Sciatic nerve (tissue), 2 donors: ENCODE measurements at places on chromosomes 16 and 17. TPM values are rescaled to one million over a fixed set of nuclear protein-coding genes. Genes with fewer than 3 reads are reported as not detected.

- no peak for DNase-seq
Measured at GRCh38 chr17:37701496-37701898, 43.4 kb downstream of the HNF1B start.

KRT9 gene
- total RNA-seq: not detected

DNA sequence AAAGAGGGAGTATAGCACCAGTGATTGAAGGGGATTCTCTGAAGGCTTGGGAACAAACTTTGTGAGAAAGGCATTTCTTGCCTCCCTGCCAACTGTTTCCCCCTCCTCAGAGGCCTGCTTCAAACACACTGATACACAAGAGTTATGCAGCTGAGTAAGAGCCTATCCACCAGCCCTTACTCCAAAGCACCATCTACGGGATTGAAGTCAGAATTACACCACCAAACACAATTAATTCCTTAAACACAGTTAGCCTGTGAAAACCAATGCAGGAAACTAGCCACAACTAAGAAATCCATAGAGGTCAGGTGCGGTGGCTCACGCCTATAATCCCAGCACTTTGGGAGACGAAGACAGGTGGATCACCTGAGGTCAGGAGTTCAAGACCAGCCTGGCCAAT lies 138.3 kb downstream of the SHCBP1 start:
- no peak for DNase-seq

EVI2A gene
- total RNA-seq: 9.3 TPM

CCL3 gene
- total RNA-seq: 39.9 TPM

SOX9 gene
- total RNA-seq: 42.0 TPM

GRCh38 chr17:51439395-51440229 lies 179.3 kb downstream of the UTP18 start:
- no peak for DNase-seq

- no peak for DNase-seq
Measured at GRCh38 chr16:81477697-81478693, 33.4 kb downstream of the CMIP start.

GRCh38 chr16:84427553-84427952 lies 59.2 kb downstream of the ATP2C2 start:
- DNase-seq: no peak

ZFP3 gene
- 6.6 TPM for total RNA-seq

DNA sequence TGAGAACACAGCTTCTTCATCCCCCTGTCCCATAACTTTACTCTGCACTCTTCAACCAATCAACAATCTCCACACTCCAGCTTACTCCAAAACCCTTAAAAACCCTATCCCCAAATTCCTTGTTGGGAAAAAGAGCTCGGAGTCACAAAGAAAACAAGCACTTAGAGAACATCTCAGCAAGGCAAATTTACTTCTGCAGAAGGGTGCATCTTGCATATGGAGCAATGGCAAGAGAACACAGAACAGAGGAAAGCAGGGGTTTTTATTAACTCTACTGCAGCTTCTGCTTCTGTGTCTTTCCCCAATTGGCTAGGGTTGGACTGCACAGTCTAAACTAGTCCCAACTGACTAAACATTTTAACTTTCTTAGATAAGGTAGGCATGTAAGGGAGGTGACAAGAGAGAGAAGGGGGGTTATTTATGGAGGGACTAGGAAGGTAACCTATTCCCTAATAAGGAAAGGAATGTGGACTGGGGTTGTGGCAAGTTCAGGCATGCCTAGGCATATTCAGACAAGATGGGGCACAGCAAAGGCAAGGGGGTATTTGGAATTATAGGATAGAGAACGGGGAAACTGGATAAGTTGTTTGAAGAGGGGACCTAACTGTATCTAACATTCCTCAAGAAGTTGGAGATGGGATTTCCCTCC lies 125.5 kb downstream of the CACNG3 start:
- no peak for DNase-seq

GRCh38 chr16:69095193-69095592 lies 10.3 kb upstream of the HAS3 start:
- no peak for DNase-seq

DNA sequence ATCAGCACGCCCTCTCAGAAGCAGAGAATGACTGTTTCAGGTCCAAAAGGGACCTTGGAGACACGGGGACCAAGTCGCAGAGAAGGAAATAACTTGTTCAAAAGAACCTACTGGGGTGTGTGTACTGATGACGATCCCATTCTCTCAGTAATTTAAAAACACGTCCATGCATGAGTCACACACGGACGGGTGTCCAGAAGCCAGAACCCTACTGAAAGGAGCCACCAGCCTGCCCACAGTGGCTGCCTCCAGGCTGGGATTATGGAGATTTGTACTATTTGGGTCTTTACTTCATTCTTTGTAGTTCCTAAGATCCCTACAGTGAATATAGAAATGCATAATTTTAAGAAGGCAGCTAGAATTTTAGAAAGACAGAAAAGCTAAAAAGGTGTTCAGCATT lies 27.8 kb downstream of the TMEM204 start:
- DNase-seq: no peak

SMG1 gene
- total RNA-seq: 124 TPM

CRISPLD2 gene
- 118 TPM for total RNA-seq

TMEM88 gene
- total RNA-seq: 18.5 TPM

GRCh38 chr17:61556224-61557188 lies 34.5 kb downstream of the NACA2 start:
- no peak for DNase-seq

DNA sequence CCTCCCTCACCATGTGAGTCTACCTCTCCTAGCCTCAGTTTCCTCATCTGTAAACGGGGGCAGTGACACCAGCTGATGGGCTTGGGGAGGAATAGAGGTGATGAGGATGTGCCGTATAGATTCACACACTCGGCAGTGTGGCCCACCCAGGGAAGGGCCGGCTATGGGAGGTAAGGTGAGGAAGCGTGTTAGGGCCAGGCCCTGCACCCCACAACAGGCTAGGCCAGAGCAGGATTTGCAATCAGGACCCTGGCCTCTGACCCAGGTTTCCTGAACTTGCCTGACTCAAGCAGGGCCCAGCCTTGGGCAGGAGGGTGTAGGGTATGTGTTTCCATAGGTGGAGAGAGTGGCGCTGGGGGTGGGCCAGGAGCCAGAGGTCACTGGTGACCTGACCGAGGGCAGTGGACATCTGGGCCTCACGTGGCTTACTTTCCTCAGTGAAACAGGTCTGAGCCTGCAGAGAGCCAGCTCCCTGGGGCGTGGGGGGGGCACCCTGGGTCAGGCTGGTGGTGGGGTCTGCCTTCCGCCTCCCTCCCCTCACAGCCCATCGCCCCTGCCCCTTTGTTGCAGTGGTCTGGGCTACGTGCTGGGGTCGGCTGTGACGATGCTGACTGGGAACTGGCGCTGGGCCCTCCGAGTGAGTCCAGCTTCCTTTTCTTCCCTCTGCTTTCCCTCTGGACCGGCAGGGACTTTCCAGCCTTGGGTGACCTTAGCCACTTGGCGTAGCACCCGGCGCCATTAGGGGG lies 12.8 kb downstream of the SPNS3 start:
- no peak for DNase-seq

- DNase-seq: no peak
Measured at GRCh38 chr16:4383591-4384444, 12.2 kb downstream of the VASN start.

DNA sequence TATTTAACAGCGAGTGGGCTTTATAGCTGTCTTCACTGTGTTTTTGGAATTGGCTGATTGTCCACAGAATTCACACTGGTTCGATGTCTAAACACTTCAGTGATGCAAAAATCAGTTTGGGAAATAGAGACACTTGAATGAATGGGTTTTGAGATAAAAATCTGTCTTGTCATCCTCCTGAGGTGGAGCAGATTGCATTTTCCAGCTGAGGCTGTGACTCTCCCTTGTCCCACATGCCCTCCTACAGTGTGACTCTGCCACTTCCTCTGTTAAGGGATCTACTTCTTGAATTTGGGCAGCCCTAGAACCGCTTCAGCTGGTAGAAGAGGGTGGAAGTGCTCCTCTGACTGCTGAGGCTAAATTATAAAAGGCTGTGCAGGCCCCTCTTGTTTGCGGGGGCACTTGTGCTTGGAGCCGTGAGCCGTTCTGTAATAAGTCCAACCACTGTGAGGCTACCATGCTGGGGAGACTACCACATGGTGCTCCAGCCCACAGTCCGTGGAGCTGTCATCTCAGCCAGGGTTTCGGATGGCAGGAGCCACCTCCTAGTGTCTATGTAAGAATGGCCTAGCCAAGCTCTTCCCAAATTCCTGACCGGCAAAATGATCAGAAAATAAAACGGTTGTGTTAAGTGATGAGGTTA lies 175.9 kb downstream of the SPECC1 start:
- DNase-seq: no peak

SLC9A5 gene
- total RNA-seq: 1.2 TPM

- DNase-seq: no peak
Measured at GRCh38 chr16:84368308-84368996, at the start of gene ATP2C2. TSS of gene ATP2C2 (plus strand) at chr16:84368538. CDS start at chr16:84368616, 78 bp downstream.

DNA sequence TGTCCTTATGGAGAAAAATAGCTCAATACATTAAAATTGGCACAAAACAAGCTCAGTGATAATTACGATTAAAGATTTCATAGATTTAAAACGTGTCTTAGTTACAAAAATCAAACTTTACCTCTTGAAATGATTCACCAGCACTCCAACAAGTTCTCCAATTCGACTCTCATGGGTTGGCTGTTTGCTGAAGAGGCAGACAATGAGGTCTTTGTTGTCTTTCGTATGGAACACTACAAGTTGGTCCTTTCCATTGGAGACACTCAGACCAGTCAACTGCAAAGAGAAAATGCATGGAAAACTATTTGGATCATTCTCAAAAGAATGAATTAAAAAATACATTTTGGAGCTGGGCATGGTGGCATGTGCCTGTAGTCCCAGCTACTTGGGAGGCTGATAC lies 118.2 kb downstream of the CDK5R1 start:
- no peak for DNase-seq
